ENCODE measurements at places on chromosomes 3 and 15.

DNA sequence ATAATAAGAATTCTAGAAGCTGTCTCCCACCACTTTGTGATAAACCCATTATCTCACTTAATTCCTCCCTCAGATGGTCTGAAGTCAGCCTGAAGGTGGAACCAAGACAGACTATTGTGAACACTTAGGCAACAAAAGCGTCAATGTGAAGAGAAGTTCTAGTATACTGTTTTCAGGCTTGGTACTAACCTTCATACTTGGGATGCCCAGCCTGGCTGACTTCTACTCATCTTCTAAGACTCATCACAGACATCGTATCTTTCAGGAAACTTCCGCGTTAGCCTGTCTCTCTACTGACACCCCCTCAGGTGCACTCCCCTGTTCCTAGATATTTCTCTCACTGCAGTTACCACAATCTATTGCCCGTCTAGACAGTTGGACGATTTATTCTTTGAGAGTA lies 201.2 kb downstream of the SATB1 start:
- DNase-seq: no peak

DNA sequence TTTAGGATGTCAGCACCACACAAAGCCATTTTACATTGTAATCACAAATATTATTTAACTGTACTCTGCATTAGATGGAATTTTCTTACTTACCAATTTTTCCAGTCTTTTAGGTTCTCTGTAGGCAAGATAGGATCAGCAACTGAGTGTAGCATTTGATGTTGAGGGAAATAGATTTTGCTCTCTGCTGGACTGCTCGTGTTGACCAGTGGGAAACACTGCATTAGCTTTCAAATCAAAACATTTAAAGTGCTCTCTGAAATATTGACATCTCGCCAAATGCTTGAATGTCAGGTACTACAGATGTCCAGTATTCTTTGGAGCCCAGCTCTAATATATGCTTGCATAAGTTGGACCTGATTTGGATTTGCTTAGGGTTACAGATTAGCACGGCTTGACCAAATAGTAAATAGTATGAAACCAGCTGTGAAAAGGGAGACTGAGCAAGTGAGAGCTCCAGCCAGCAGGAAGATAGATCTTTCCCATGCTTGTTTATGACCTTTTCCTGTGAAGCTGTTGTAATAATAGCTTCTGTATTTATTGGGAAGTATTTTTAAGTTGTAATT lies 29.5 kb downstream of the P2RY14 start:
- no peak for DNase-seq

DNA sequence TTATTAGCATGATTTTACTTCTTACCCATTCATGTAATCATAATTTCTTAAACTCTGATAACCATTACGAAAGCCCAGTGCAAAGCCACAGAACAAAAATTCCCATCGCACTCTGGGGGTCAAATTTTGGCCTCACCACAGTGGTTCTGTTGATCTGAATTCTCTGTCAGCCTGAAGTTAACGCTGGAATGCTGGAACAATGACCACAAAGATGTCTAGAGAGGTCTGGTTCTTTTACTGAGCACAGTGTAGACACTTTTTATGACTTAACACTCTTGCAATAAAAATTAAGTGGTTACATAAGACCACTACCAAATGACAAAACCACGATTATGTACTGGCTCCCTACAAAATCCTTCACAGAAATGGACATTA lies 94.7 kb downstream of the PDZRN3 start:
- peak; percentile 72 for DNase-seq

- no peak for DNase-seq
These were observed 745.2 kb downstream of the SI start for GRCh38 chr3:164332831-164333802.

GRCh38 chr15:75178938-75179745 lies 22.5 kb upstream of the C15orf39 start:
- no peak for DNase-seq

- DNase-seq: peak; percentile 47
These were observed 8.5 kb downstream of the PDIA5 start for GRCh38 chr3:123075359-123075758.

DNA sequence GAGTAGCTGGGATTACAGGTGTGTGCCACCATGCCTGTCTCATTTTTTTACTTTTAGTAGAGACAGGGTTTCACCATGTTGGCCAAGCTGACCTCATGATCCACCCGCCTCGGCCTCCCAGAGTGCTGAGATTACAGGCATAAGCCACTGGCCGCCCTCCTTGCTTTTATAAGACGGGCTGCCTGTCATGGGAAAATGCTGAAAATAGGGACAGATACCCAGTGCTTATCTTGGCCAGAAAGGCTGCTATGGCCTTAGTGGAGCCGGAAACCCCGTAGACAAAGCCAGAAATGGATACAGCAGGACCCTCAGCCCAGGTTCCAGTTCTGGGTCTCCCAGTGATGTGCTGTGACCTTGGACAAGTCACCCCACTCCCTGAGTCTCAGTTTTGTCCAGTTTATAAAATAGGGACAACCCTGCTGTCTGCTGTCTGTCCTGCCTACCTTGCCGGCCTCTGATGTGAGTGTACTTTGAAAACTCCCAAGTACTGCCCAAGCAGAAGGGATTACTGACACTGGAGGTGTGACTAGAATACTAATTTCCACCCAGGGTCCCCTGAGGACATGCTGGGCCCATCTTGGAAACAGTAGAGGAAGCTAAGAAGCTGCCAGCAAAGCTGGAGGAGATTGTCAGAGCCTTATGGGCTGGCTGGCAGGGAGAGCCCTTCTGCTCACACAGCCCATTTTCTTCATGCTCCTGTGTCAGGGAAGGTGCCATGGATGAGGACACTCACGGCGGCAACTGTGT lies 59.6 kb downstream of the BDH1 start:
- DNase-seq: no peak

DNA sequence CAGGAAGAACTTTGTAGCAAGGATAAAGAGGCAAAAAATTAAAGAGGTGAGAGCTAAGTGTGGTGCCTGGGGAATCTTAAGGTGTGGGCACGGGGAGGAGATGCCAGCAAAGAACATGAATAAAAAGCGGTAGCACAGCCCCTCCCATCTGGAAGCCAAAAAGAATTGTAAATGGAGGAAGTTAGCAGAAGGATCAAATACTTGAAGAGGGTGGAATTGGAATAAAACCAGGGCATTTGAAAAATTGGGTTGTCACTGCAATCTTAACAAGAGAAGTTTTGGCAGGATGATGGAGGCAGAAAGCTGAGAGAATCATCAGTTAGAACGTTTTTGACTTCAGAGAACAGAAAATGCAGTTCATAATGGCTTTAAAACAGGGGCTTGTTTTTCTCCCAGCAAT lies 2.4 kb downstream of the CCR2 start:
- no peak for DNase-seq

DNA sequence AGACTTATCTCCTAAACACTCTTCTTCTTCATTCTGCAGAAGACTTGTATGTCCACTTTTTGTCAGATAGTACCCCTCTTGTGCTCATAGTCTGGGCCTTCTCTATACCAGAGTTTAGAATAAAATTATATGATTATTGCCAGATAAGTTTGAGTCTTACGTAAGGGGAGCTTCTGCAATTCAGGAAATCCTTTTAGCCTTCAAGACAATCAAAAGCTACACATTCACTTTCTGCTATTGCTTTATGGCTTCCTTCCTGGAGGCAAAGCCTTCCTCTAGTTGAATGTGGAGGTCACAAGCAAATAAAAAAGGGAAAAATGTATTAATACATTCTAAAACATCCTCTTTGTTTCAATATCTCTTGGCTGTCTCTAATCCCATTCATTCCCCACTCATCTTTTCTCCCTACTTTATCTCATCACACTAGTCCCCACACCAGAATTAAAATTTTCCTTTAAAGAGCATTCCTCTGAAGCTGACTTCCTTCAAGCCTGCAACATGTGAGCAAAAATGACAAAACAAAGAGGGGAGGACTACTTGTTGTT lies 186.8 kb downstream of the CPNE4 start:
- DNase-seq: no peak

DNA sequence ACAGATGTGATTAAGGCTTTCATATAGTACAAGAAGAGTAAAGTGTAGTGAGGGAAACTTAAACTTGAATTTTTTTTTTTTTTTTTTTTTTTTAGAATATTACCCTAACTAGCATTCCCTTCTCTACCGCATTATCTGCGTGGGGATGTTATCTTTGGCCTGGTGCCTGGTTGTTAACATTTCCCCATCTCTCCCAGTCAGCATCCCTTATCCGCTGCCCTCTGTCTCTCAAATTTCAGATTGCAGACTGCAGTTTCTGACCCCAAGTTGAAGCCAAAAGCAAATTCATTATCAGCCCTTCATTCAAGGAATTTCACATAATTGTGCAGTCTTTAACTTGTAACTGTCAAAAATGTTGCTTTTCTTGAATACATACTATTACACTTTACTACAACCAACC lies 353.0 kb downstream of the PLOD2 start:
- DNase-seq: peak; percentile 54
